ENCODE measurements at places on chromosomes 12 and 14. TPM values are rescaled to one million over a fixed set of nuclear protein-coding genes. Genes with fewer than 3 reads are reported as not detected.

DNA sequence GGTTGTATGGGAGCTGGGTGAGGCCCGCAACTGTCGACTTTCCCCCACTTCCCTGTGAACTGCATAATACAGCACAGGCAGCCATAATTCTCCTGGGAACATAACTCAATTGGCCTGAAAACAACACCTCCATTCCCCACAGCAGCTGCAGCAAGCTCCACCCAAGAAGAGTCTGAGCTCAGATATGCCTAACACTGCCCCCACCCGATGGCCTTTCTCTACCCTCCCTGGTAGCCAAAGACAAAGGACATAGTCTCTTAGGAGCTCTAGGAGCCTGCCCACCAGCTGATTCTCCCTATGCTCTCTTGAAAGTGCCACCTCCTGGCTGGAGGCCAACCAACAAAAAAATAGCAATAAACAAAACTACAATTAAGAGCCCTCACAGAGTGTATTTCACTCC is 542.7 kb upstream of the LMO3 start:
- no peak overlapping the region for H3K27ac ChIP-seq
- H3K36me3 ChIP-seq = no peaks in the 10 kb centered on the region
- H3K4me3 ChIP-seq = no peak overlapping the region
- H3K4me1 ChIP-seq = no peaks in the 10 kb centered on the region
- H3K27me3 ChIP-seq = no peaks in the 10 kb centered on the region
- no peak for DNase-seq

DNA sequence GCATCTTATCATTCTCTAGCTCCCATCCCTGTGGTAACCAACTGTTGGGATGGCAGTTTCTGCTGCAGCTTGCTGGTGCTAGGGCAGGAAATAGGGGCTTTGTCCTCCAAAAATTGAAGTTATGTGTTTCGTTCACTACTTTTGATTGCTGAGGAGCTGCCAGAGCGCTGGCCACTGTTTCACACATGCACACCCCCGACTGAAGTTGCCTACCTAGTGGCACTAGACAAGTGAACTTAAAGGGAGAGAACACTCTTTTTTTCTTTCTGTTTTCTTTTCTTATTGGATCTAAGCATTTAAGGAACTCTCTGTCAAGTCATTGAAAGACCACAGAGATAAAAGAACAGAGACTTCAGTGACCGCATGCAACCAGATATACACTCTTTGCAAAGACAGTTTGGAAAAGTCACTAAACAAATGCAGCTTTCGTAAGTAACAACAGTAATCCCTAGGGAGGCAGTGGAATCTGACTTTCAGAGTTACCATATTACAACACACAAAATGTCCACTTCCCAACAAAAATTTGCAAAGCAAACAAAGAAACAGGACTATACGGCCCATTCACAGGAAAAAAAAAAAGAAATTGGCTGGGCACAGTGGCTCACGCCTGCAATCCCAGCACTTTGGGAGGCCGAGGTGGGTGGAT is 12.0 kb downstream of the TFCP2 start:
- no peaks in the 10 kb centered on the region for H3K27me3 ChIP-seq
- no peak for DNase-seq
- H3K4me1 ChIP-seq = peaks cover 16% of the 10 kb centered on the region
- H3K4me3 ChIP-seq = no peak overlapping the region
- peak overlapping the region; percentile 30 for H3K27ac ChIP-seq
- H3K36me3 ChIP-seq = peaks cover 37% of the 10 kb centered on the region

GRCh38 chr12:4152145-4152795 is 121.3 kb upstream of the CCND2 start:
- no peak for DNase-seq
- H3K4me3 ChIP-seq = peak overlapping the region; percentile 19
- peak overlapping the region; percentile 96 for H3K27ac ChIP-seq
- peaks cover 32% of the 10 kb centered on the region for H3K36me3 ChIP-seq
- H3K27me3 ChIP-seq = no peaks in the 10 kb centered on the region

DNA sequence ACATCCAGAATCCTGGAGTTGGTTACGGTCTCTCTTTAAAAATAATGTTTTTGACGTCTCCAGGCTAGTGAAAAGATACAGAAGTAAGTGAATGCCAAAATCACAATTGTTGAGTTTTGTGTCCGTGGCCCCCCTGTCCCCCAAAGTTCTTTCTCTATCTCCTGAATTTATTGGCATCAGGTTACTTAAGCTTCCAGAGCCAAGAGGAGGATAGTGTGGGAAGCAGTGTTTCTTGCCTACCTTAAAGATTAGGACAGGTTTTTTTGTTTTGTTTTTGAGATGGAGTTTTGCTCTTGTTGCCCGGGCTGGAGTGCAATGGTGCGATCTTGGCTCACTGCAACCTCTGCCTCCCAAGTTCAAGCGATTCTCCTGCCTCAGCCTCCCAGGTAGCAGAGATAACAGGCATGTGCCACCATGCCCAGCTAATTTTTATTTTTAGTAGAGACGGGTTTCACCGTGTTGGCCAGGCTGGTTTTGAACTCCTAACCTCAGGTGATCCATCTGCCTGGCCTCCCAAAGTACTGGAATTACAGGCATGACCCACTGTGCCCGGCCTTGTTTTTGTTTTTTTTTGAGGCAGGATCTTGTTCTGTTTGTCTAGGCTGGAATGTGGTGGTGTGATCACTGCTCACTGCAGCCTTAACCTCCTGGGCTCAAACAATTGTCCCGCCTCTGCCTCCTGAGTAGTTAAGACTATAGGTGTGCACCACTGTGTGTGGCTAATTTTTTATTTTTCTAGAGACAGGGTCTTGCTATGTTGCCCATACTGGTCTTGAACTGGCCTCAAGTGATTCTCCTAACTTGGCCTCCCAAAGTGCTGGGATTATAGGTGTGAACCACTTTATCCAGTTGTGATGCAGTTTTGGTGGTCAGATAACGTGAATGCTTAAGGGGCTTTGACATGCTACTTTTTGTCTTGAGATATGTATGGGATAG is 5.4 kb downstream of the SRSF5 start:
- H3K4me1 ChIP-seq = peaks cover 72% of the 10 kb centered on the region
- H3K27me3 ChIP-seq = no peaks in the 10 kb centered on the region
- peaks cover 91% of the 10 kb centered on the region for H3K36me3 ChIP-seq
- H3K4me3 ChIP-seq = no peak overlapping the region

DNA sequence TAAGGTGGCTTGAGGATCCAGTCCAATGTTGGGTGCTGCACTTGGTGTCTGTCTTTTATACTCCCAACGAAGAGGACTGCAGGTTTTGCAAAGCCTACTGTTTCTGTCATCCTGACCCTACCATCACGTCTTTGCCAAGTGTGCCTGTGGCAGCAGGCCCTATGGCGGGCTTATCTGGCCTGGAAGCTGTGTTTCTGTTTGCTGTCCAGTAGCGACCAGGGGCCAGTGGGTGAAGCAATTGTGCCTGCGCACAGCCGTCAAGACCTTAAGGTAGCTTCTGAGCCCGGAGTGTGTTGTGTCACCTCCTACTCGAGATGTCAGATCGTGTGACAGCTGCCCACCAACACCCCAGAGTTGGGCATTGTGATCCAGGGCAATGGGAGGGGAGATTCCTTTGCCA is 62.7 kb downstream of the DDX51 start:
- peaks cover 29% of the 10 kb centered on the region for H3K36me3 ChIP-seq
- no peak overlapping the region for H3K4me3 ChIP-seq
- no peak for DNase-seq
- H3K27ac ChIP-seq = no peak overlapping the region

DNA sequence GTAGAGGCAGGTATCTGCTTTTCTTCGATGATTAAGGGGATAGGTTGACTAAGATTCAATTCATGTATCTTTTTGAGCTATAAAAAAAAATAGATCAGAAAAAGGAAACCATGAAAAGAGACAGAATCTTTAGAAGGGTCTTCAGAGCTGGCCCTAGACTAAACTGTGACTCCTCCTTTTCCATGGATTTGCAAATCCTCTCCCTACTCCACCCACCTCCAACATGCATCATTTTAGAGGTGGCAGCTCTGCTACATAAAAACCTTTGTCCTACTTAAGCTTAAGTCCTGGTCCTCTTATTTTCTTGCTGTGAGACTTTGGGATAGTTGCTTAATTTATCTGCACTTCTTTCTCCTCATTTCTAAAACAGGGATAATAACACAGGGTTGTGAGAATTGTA is 48.4 kb upstream of the LIMA1 start:
- H3K36me3 ChIP-seq = no peaks in the 10 kb centered on the region
- H3K27ac ChIP-seq = no peak overlapping the region
- no peaks in the 10 kb centered on the region for H3K27me3 ChIP-seq
- no peaks in the 10 kb centered on the region for H3K4me1 ChIP-seq
- no peak for DNase-seq

DNA sequence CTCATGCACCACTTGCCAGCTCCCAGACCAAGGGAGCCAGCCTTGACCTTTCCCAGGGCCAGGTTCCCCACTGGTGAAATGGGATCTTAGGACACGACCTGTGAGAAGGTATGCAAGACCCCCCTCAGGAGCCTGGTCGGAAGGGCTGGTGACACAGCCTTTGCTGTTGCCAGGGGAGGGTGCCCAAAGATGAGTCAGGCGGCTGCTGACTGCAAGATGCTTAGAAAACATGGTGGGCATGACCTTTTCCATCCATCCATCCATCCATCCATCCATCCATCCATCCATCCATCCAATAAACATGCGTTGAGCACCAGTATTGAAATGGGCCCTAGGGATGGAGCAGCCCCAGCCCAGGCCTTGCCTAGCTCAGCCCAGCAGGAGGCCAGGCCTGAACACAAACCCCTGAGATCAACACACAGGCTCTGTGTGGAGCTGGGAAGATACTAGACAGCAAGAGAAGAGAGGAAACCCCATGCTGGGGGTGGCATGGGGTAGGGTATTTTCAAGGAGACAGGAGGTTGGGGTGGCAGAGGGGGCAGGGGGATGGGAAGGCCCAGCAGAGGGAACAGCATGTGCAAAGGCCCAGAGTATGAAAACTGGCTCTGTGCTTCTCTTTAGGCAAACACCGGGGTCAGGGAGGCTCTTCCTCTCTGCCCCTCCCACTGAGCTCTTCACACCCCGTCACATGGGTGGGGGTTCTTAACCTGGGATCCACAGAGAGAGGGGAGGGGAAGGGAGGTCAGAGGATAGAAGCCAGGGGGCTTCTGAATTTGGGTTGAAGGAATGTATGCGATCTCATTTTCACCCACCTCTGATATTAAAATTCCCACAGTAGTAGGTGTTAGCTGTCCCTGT is 26.2 kb upstream of the YY1 start:
- H3K4me1 ChIP-seq = peaks cover 37% of the 10 kb centered on the region
- peak overlapping the region; percentile 80 for H3K4me3 ChIP-seq
- H3K36me3 ChIP-seq = peaks cover 3% of the 10 kb centered on the region
- DNase-seq = no peak
- H3K27me3 ChIP-seq = no peaks in the 10 kb centered on the region

GRCh38 chr12:45731190-45731775 is 1.8 kb downstream of the ARID2 start:
- DNase-seq = no peak
- peaks cover 48% of the 10 kb centered on the region for H3K36me3 ChIP-seq
- peak overlapping the region; percentile 88 for H3K27ac ChIP-seq
- peaks cover 26% of the 10 kb centered on the region for H3K4me1 ChIP-seq
- no peaks in the 10 kb centered on the region for H3K27me3 ChIP-seq

DNA sequence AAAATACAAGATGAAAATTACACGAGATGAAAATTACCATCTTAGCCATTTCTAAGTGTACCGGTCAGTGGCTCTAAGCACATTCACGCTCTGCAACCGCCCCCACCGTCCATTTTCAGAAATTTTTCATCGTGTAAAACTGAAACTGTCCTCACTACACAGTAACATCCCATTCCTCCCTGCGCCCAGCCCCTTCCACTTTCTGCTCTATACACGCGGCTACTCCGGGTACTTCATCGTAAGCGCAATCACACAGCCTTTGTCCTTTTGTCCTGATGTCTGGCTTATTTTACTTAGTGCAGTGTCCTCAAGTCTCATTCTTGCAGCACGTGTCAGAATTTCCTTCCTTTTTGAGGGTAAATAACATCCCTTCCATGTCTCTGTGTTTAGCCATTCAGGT is 3.6 kb upstream of the GPR132 start:
- H3K27me3 ChIP-seq = peaks cover 7% of the 10 kb centered on the region
- peaks cover 11% of the 10 kb centered on the region for H3K36me3 ChIP-seq
- peaks cover 66% of the 10 kb centered on the region for H3K4me1 ChIP-seq
- no peak for DNase-seq
- H3K27ac ChIP-seq = no peak overlapping the region
- H3K4me3 ChIP-seq = no peak overlapping the region

DNA sequence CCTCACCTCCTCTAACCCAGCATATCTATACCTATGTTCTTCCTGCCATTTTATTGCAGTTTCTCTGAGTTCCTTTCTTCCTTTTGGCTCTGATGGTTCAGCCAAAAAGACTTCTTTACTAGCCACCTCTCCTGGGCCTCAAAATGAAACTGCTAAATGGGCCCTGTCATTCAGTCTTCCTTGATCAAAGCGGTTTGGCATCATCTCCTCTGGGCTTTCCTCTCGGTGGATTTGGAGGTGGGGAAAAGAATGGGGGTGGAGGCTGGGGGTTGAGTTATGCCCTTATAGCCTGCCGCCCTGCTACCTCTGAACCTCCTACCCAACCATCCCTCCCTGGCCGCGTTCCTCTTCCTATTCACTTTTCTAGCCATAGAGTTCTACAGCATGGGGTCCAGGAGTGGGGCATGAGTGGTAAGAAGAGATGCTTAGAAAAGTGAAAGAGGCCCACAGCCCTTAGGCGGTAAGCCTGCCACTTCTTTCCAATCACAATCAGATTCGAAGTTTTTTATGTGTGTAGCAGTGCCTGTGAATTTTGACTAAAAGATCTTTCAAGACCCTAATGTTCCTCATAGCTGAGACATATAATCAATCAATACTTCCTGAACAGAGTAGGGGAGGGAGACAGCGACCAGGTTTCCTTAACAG is 2.5 kb downstream of the AJUBA start:
- DNase-seq = no peak
- H3K36me3 ChIP-seq = no peaks in the 10 kb centered on the region
- no peak overlapping the region for H3K27ac ChIP-seq

GRCh38 chr12:70994217-70994788 is 73.8 kb upstream of the PTPRR start:
- DNase-seq = no peak
- no peak overlapping the region for H3K27ac ChIP-seq
- no peak overlapping the region for H3K4me3 ChIP-seq
- no peaks in the 10 kb centered on the region for H3K36me3 ChIP-seq
- H3K4me1 ChIP-seq = no peaks in the 10 kb centered on the region

- peaks cover 10% of the 10 kb centered on the region for H3K36me3 ChIP-seq
- no peaks in the 10 kb centered on the region for H3K27me3 ChIP-seq
- H3K4me1 ChIP-seq = peaks cover 46% of the 10 kb centered on the region
- peak overlapping the region; percentile 94 for H3K4me3 ChIP-seq
- peak overlapping the region; percentile 57 for H3K27ac ChIP-seq
- no peak for DNase-seq
Observed at GRCh38 chr14:45083617-45083975, 320 bp upstream of the PRPF39 start.

Gene SPIC
- not detected for total RNA-seq

Gene KRT82
- not detected for total RNA-seq
